ENCODE measurements at places on chromosomes 6 and 20.
A peak's percentile ranks its signal among the peaks of the same experiment; 100 is the strongest.

- no peak for DNase-seq
Observed at GRCh38 chr6:38773338-38773737, 58.2 kb downstream of the DNAH8 start.

- peak; percentile 12 for DNase-seq
Observed at GRCh38 chr6:40669343-40669742, 82.2 kb upstream of the LRFN2 start.

DNA sequence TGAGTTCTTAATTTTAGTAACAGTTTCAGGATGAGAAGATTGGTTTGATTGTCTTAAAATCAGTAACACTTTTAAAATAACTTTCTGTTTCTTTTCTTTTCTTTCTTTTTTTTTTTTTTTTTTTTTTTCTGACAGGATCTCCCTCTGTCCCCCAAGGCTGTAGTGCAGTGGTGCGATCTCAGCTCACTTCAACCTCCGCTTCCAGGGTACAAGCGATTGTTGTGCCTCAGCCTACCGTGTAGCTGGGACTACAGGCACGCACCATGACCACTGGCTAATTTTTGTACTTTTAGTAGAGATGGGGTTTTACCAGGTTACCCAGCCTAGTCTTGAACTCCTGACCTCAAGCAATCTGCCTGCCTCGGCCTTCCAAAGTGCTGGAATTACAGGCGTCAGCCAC, 33.7 kb upstream of the KCNQ5 start:
- DNase-seq: no peak

GRCh38 chr6:151440930-151441329, 11.0 kb downstream of the RMND1 start:
- DNase-seq: peak; percentile 26

- DNase-seq: no peak
Observed at GRCh38 chr6:162532283-162533008, 195.1 kb downstream of the PRKN start.

GRCh38 chr6:147278891-147279290, 74.7 kb downstream of the STXBP5 start:
- no peak for DNase-seq

GRCh38 chr6:4603291-4603690, 172.9 kb upstream of the CDYL start:
- DNase-seq: peak; percentile 96

DNA sequence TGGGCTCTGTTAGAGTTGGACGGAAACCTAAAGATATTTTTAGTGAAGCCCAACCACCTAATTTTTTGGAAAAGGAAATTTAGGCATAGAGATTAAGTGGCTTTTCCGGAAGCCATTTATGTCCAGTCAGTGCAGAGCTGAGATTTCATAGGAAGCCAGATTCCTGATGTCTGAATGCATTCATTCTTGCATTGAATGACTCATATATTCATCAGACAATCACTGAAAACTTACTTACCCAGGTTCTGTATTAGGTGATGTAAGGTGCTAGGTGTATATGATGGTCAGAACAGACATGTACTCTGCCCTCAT, 4.1 kb downstream of the SH3BGRL2 start:
- DNase-seq: peak; percentile 42

Measured in M059J (cell line).